ENCODE measurements at places on chromosomes 11 and 22.

DNA sequence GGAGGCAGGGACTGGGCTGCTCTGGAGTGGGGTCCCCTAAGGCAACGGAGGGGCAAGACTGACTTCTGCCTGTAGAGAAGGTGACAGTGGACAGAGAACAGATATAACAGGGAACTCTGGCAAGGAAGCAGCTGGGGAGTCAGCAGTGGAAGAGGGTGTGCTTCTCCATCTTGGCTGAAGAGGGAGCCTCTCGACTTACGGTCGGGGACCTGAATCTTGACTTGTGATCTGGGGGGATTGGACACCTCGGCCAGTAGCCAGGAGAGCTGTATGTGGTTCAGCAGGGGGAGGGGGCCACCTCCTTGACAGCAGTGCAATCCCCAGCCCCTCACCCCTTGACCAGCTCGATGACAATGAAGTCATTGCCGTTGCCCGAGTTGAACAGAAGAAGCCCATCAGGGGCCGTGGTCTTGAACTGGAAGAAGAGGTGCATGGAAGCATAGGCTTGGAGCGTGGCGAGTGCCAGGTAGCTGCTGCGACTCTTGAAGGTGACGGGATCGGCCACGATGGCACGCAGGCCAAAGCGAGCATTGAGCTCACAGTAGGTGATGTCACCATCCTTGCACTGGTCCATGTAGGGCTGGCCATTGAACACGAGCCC is 60.0 kb downstream of the SLC22A12 start:
- DNase-seq: no peak

GRCh38 chr22:49475253-49475652 is 352.4 kb downstream of the BRD1 start:
- DNase-seq: no peak

- no peak for DNase-seq
Observed at GRCh38 chr22:28925916-28926315, 42.5 kb downstream of the ZNRF3 start.

GRCh38 chr11:128509621-128510389 is 77.6 kb downstream of the ETS1 start:
- DNase-seq: no peak

- DNase-seq: no peak
Observed at GRCh38 chr11:35178067-35178805, 39.3 kb downstream of the CD44 start.

DNA sequence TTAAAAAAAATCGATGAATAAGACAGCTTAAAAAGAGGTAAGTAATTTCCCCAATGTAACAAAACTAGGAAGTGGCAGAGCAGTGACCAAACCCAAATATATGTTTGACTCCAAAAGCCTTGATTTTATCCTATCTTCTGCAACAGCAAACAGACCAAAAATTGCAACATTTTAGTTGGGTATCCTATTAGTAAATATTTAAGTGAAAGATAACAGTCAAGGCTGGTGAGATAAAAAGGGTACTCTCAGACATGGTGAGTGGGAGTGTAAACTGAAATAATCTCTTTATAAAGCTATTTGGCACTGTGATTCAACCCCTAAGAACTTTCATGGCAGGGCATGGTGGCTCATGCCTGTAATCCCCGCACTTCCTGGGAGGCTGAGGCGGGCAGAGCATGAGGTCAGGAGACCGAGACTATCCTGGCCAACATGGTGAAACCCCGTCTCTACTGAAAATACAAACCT is 1.9 kb upstream of the RDX start:
- no peak for DNase-seq

DNA sequence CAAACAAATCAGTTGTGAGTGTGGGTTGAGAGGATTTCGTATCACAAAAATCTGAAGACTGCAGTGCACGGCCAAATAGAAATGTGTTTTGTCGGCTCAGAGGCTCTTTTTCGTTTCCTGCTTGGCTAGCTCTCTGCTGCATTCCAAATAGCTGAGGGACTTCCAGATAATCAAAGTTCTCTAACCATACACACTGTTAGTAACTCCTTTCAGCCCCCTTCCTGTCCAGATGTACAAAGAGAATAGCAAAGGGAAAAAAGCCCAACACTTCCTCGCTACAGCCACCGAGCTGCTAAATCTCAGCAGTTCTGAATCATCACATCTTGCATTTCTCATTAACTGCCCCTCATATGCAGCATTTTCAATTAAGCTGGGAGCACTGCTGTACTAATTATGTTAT is 203.1 kb downstream of the TENM4 start:
- no peak for DNase-seq

DNA sequence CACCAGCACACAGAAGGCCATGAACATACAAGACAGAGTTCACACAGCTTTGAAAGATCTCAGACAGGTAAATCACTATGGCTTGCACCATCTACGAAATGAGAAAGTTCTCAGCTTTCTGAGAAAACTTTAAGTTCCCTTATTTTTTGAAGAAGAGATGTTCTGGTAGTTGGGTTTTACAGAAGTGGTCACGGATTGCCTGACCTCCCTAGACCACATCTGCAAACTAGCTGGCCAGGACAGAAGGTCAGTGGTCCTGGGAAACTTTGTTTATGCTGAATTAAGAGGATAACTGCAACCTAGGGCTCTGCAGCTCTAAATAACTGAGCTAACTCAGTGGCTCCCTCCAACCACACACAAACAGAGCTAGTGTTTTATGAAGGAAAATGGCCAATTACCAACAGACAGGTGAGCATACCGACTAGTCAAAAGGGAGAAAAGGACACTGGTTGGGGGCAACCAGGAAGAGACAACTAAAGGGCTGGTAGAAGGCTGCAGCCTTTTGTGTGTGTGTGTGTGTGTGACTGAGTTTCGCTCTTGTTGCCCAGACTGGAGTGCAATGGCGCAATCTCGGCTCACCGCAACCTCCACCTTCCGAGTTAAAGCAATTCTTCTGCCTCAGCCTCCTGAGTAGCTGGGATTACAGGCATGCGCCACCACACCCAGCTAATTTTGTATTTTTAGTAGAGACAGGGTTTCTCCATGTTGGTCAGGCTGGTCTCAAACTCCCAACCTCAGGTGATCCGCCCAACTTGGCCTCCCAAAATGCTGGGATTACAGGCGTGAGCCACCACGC is 8.5 kb upstream of the SCN2B start:
- no peak for DNase-seq

GRCh38 chr11:71991494-71991893 is 7.2 kb upstream of the IL18BP start:
- DNase-seq: peak; percentile 72

GRCh38 chr11:134478176-134478575 is 66.1 kb upstream of the B3GAT1 start:
- no peak for DNase-seq

DNA sequence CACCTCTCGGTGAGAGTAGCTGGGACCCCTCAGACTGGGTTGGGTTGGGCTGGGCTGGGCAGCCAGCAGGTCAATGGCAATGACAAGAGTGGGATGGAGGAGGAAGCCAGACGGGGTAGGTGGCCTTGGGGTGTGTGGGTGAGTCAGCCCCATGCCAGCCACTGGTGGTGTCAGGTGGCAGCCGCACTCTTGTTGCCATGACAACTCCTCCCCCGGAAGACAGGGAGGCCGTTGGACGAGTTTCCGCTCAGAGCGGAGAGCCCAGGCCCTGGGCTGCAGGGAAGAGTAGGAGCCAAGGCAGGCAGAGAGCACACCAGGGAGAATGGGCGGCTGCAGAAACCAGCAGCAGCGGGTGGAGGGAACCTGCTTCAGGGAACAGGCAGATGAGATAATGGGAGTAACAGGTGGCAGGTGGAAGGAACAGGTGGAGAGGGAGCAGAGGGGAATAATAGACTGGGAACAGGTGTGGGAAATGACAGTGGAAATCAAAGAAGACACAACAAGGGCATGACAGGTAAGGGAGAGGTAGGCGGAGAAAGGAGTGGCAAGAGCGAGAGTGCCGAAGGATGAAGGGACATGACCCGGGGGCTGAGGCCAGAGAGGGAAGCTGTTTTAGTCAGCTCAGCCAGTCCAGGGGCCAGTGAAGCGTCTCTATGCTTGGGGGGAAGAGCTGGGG is 8.7 kb downstream of the SPTBN2 start:
- DNase-seq: no peak

DNA sequence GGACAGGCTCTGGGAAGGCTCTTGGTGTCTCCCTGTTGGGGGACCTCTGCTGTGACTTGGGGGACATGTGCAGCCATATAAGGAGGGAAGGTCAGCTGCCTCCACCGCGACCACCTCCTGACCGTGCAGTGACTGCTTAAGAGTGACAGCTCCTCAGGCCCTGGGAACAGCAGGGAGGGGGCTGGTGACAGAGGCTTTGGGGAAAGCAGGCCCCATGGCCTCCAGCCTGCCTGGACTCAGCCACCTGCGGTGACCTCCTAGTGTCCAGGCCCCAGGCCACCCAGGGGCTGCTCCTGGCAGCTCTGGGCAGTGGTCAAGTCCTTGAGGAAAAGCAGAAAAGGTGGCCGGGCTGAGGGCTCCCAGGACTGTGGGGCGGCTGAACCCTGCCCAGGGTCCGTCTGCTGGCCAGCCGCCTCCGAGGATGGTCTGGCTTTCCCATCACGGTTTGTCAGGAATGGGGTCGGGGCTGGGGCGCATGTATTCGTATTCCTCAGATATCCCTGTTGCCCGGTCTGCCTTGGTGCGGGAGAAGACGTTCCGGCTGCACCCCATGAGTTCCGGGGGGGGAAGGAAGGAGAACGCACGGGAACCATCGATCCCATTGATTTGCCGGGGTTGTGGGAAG is 96.8 kb downstream of the WNT7B start:
- DNase-seq: no peak

DNA sequence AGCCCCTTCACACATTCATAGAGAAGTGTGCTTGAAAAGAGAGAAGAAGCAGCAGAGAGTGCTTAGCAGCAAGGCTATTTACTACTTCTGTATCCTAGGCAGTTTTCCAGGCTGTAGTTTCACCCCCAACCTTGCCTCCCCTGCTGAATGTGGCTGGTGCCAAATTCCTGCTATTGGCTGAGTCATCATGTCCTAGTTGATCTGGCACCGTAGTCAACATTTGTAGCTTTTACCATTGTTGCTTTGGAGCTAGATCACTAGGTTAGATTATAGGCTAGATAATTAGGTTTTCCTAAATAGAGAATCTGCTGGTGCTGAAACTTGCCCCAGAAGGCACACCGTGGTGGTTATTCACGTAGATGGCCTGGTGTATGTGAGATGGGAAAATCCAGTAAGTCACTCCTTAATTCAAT is 32.7 kb downstream of the ARHGAP42 start:
- no peak for DNase-seq

GRCh38 chr22:46775850-46776826 is 13.7 kb downstream of the TBC1D22A start:
- DNase-seq: no peak

- no peak for DNase-seq
Observed at GRCh38 chr11:30583476-30584280, 2.5 kb downstream of the MPPED2 start.

- DNase-seq: no peak
Observed at GRCh38 chr22:32855045-32855756, 53.7 kb downstream of the TIMP3 start.

DNA sequence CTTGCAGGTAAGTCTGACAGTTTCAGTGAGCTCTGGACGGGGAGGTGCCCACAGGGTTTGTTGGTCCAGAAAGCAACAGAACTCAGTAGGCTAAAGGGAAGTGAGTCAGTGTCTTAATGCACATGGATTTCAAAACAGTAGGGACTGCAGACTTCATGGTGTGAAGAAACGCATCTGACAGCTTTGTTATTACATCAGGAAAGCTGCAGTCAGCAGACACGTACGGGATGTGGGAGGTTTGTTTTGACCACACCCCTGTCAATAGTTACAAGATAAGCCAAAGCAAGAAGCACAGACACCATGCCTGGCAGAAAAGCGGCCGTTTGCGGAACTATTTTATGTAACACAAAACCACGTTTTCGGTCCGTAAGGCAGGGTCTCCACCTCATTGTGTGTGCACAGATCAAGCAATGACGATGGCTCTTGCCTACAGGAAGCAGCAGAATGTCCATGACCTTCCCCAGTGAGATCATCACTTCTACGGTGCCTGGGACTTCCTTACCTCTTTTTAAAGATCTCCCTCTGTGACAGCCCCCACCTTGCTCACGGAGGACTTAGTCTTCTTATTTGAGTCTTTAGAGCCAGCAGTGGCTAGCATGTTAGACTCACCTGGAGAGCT is 58.2 kb upstream of the FTH1 start:
- DNase-seq: peak; percentile 51

- DNase-seq: no peak
Observed at GRCh38 chr11:123451183-123451781, 21.2 kb downstream of the GRAMD1B start.

GRCh38 chr22:26418620-26419019 is 10.4 kb upstream of the ASPHD2 start:
- DNase-seq: no peak

GRCh38 chr22:37990301-37990700 is 5.9 kb upstream of the SOX10 start:
- no peak for DNase-seq

DNA sequence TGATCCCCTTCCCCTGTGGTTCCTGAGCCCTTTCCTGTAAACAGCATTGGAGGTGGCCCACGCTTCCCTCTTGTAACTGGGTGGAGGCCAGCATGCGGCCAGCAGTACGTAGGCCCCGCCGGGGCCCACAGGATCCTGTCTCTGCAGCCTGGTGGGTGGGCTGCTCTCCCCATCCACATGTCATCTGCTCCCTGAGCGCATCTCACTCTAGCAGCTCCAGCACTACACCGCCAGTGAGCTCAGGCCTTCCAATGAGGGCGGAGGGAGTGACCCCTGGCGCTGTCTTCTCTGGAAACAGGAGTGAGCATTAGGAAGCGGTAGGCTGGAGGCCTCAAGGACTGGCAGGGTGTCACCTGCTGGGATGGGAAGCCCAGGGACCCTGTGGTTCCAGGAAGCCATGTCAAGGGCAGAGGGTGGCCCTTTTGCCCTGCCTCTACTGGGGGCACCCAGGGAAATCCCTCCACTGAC is 363.9 kb downstream of the TBC1D22A start:
- DNase-seq: no peak

DNA sequence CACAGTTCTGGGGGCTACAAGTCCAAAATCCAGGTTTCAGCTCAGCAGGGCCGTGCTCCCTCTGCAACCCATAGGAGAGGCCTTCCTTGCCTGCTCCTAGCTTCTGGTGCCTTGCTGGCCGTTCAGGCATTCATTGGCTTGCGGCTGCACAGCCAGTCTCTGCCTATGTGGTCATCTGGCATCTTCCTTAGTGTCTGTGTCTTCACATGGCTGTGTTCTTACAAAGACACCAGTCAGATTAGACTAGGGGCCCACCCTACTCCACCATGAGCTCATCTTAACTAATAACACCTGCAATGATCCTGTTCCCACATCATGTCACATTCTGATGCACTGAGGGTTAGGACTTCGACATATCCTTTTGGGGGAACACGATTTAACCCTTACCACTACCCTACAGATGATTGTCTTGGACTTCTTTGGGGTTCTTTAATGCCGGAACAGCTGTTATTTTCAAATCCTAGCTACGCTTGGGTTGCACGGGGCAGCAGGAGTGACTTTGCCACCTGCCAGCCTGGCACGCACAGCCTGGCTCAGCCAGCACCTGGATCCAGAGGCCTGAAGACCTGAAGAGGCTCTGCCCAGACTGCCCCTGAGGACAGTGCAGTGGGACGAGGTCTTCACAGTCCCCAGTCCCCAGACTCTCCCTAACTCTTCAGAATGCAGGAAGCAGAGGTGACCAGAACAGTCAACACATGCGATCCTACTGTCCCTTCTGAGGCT is 7.7 kb upstream of the NEAT1 start:
- no peak for DNase-seq

- DNase-seq: no peak
Observed at GRCh38 chr11:62266558-62266957, 3.4 kb upstream of the SCGB2A2 start.
